Motor neuron (in vitro differentiated cells): ENCODE measurements at places on chromosomes 2 and 18. TPM values are rescaled to one million over a fixed set of nuclear protein-coding genes. Genes with fewer than 3 reads are reported as not detected.
A peak's percentile ranks its signal among the peaks of the same experiment; 100 is the strongest.

DNA sequence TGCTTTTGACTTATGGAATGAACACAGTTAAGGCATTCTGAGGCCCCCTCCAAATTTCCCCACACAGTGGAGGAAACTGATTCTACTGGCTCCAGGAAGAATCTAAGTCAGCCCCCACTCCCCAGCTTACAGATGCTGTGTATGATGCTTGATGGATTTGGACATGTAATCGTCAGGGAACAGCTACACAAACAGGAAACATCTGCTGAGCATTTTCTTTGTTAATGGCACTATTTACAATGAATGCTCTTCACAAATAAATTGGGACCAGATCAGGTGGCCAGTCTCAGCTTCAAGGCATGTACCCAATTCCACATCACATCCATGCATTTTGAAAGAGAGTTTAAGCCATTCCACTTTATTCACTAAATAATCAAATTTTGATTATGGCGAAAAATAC lies 562.3 kb downstream of the SOX11 start:
- ATAC-seq: no peak

DNA sequence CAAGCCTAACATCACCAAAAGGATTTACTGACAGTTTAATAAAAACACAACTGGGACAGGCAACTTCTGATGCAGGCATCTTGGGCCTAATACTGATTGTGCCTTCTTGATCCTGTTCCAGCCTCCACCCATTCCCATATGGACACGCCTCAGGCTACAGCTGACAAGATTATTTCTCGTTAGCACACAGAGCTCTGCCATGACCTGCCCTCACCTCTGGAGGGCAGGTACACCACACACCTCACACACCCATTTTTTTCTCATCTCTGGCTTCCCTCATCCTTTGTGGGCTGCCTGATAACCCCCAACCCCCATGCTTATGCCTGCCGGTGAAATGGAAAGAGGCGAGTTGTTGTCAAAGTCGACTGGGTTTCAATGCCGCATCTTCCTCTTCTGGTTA lies 147.0 kb downstream of the ANTXR1 start:
- peak; percentile 89 for ATAC-seq

DNA sequence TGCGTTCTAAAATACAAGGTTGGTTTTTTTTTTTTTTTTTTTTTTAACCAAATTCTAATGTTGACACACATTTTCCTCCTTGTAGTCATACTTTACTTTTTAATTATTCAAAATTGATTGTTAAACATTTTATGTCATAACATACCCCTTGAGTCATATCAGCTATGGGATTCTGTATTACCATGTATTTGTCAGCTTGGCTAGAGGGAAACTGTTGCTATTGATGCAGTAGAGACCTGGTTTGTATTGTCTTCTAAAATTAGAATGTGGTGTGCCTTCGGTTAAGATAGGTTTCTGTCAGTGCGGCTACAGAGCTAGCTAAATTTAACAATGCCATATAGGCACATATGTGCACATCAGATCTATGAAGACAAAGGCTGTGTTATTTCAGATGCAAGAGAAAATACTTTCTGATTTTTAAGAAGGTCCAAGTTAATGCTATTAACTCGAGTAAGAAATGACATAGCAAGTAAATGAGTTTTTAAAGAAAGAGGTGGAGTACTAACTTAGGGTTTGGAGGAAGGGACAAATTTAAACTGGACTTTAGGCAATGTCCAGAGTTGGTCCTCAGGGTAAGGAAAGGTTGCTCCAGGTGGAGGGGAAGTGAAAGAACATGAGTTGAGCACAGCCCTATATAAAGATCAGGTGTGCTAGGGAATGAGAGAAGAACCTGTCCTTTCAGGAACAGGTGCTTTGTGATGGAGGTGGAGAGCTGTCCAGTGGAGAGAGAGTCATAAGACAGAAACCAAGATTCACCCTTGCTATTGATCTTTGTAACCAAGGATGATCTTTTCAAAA lies 152.3 kb downstream of the PRPF40A start:
- ATAC-seq: no peak

Gene CYBRD1
- 0.96 and 1.1 TPM in 2 replicates for total RNA-seq

GRCh38 chr2:38441346-38441745 lies 64.3 kb upstream of the ATL2 start:
- no peak for ATAC-seq

GRCh38 chr2:2851806-2852777 lies 521.0 kb upstream of the MYT1L start:
- ATAC-seq: no peak

DNA sequence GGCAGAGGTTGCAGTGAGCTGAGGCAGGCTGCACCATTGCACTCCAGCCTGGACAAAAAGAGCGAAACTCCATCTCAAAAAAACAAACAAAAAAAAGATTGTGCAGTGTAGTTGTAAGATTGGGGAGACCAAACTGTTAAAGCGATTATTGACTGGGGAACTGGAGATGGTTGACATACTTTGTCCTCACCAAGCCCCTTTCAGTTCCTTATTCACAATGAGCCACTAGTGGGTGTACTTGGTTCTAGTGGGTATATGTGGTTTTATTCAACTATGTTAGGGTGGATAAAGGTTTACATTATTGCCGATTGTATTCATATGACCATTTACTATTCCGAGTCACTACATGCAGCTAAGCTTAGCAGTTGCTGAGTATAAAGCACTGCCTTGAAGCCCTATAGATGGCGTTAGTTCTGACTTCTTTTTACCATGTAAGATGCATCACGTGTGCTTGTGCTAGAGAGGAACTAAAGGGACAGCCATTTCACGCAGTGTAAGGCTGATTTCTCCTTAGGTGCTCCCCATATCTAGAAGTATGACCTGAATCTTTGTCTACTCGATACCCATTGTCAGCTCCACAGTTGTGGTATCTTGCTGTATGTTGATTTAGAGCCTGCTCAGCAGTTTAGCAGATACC lies 12.1 kb downstream of the EIF4E2 start:
- no peak for ATAC-seq

- no peak for ATAC-seq
Observed at GRCh38 chr2:230444832-230445231, 28.8 kb downstream of the SP100 start.

GRCh38 chr2:66576561-66577320 lies 141.8 kb downstream of the MEIS1 start:
- ATAC-seq: peak; percentile 3

- ATAC-seq: peak; percentile 90
Observed at GRCh38 chr2:223621901-223622300, 19.7 kb upstream of the SCG2 start.

- ATAC-seq: no peak
Observed at GRCh38 chr2:137220438-137220993, 455.2 kb downstream of the THSD7B start.

DNA sequence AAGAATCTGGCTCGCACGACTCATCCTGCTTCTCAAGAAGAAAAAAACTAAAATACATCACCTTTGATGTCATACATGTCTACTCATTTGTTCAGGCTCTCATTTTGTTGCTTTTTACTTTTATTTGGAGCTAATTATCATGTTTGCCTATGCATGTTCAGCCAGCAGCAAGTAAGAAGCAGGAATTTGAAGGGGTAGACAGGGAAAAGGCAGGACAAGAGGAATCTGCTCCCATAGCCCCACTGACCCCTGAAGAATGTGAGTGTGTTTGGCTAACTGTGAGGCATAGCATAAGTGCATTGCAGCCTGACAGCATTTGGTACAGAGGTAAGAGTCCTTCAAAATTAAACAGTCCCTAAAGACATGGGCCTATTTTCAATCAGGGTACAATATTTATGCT lies 72.7 kb downstream of the NYAP2 start:
- ATAC-seq: no peak

DNA sequence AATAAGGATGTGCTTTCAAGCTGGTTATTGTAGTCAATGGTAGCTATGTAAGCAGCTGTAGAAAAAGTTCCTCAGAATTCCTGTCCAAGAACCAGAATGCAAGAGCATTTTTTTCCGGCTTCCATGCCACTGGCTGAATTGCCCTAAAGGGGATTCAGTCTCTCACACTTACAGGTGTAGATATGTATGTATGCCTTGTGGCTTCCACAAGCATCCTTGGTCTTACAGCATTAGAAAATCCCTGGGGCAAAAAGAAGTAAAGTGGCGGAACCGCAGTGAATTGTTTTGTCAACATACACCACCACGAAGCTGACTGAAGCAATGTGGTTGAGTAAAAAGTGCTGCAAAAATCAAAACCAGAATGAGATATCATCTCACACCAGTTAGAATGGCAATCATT lies 54.6 kb downstream of the FANCL start:
- no peak for ATAC-seq

DNA sequence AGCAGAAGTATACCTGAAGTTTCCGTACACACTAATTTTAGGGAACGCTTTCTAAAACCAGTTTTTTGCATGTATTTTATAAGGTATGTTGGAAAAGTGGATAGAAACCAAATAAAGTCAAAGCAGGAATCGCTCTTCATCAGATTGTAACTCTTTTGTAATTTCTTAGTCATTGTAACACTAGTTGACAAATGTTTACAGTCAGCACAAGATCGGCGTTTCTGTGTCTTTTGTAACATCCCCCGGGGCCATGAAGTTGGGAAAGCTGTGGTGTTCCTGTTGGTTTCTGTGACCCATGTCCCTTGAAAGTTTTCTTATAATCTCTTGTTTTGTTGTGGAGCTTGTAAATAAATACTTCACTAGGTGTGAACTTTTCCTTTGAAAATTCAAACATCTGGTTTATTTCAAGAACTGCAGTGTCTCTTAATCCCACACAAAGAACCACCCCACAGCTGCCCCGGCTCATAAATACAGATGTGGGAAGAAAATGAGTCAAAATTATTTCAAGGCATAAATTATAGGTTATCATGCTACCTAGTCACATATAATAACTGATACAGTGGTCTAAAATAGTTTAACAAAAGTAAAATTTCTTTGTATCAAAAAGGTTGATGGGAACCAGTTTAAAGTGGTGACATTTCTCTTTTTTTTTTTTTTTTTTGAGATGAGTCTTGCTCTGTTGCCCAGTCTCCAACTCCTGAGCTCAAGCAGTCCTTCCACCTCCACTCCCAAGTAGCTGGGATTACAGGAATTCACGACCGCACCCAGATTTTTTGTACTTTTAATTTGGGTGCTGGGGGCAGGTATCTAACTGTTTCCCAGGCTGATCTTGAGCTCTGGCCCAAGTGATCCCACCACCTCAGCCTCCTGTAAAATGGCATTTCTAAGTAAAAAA lies 751 bp upstream of the NMI start:
- ATAC-seq: peak; percentile 25

GRCh38 chr2:96408616-96409015 lies 73.0 kb downstream of the NCAPH start:
- ATAC-seq: no peak

- peak; percentile 35 for ATAC-seq
Observed at GRCh38 chr2:219028996-219029828, 12.1 kb downstream of the CFAP65 start.

DNA sequence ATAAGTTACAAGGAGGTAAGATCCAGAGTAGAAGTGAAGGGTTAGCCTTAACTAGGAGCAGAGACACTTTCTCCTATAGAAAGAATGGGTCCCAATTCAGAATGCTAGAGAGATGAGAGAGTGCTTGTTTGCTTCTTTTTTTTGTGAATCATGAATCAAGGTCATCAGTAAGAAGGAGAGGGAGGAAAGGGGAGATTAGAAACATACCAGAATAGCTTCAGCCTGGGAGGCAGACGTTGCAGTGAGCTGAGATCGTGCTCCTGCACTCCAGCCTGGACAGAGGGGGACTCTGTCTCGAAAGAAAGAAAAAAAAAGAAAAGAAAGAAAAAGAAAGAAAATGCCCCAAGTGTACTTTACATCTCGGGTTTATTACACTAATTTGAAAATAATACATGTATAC lies 55.8 kb upstream of the SLC35F5 start:
- ATAC-seq: no peak

DNA sequence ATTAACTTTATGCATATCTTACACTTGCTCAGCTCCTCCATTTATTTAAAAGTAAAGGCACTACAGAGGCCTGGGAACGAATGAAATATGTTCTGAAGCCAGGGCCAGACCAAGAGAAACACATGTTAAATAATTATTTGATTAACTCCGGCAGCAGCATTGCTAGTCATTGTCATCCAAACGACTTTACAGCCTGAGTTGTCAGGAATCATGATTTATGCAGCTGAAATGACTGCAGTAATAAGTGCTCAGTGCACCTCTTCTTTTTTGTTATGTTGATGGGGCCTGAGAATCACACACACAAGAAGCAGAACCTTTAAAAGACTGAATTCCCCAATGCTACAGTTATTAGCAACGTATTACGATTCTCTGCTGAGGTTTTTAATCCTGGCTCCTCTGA lies 58.9 kb downstream of the EPHA4 start:
- no peak for ATAC-seq

DNA sequence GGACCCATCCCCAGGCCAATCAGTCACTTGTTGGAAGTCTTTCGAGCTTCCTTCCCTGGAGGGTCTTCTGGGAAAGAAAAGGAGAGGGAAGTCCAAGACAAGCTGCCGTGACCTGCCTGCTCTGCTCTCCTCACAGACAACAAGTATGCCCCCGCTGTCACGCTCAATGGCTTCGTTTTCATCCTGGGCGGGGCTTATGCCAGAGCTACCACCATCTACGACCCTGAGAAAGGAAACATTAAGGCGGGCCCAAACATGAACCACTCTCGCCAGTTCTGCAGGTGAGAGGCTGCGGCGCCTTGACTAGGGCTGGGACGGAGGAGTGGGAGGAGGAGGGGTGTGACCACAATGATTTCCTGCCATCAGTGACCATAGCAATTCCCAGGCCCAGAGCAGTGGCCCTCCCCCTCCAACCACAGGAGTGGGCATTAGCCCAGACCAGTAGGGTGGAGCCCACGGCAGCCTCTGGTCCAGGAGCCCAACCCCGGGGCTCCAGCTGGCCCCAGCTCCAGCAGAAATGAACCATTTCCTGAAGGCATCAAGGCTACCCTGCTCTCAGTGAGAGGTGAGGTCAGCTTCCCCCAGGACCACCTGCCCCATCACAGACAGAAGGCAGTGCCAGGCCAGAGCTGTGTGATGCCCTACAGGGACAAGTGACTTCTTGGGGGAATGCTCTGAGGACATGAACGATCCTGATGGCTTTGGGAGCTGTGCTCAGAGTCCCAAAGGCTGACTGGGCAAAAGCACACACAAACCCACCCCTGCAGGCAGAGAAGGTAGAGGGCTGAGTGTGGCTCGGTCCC lies 223.1 kb downstream of the ATAD2B start:
- peak; percentile 40 for ATAC-seq

Gene CCDC74B
- total RNA-seq: 3.2 and 3.5 TPM in 2 replicates

- ATAC-seq: peak; percentile 90
Observed at GRCh38 chr18:3498698-3499471, 48.9 kb downstream of the TGIF1 start.

- ATAC-seq: no peak
Observed at GRCh38 chr18:26685438-26686157, 137.2 kb upstream of the KCTD1 start.

Gene STPG4
- 0.49 and 1.5 TPM in 2 replicates for total RNA-seq
